ENCODE measurements at places on chromosomes 16 and 17. TPM values are rescaled to one million over a fixed set of nuclear protein-coding genes. Genes with fewer than 3 reads are reported as not detected.

GRCh38 chr17:419073-419735, 66.6 kb upstream of the RPH3AL start:
- no peaks in the 10 kb centered on the region for H3K36me3 ChIP-seq
- no peak overlapping the region for H3K27ac ChIP-seq
- H3K4me3 ChIP-seq: no peak overlapping the region
- no peak for DNase-seq
- no peaks in the 10 kb centered on the region for H3K27me3 ChIP-seq

DNA sequence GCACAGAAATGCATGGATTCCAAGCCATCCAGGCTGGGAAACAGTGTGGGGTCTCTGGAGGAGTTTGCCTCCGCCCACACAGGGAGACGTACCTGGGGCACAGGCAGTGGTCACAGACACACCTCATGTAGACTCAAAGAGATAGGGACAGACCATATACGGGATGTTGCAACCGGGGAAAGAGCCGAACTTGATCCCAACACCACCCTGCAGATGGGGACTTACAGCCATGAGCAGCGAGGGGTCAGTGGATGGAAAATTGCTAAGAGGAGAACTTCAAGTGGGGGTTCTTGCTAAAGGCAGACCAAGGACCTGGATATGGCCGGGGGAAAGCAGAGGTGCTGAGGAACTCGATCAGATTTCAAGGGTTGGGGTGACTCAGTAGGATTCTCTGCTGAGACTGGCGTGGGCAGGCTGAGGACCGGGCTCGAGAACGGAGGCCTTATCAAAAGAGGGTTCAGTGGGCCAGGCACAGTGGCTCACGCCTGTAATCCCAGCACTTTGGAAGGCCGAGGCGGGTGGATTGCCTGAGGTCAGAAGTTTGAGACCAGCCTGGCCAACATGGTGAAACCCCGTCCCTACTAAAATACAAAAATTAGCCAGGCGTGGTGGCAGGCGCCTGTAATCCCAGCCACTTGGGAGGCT, 12.0 kb upstream of the DNAH17 start:
- no peak overlapping the region for H3K4me3 ChIP-seq
- H3K27ac ChIP-seq: no peak overlapping the region
- no peaks in the 10 kb centered on the region for H3K27me3 ChIP-seq
- H3K36me3 ChIP-seq: no peaks in the 10 kb centered on the region
- no peaks in the 10 kb centered on the region for H3K4me1 ChIP-seq
- no peak for DNase-seq

DNA sequence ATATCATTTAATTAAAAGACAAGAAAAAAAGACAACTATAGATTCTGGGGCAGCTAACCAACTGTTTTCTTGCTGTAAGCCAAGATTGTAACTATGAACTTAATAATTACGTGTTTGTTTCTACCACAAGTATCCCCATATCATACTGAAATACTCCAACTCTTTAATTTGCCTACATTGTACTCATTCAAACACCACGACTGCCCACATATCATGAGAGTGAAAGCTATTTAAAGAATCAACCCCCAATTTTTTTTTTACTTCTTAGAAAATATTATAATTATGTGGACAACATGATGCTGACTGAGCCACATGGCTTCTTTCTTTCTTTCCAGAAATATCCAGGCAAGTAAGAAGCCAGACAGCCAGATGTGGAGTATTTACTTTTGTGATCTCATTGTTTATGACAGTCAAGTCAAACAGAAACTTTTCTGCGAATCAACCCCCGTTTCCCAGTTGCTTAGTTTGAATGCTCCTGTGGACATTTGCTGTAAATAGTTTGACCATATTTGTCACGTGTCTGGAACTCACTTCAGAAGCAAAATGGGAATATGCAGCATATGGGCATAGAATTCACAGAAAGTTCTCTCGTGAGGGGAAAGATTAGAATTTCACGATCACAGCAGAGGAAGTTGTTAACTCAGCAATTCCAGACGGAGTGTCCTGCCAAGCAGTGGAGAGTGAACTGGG, 126.8 kb upstream of the PSMD7 start:
- H3K27me3 ChIP-seq: no peaks in the 10 kb centered on the region
- DNase-seq: no peak
- peak overlapping the region; percentile 27 for H3K4me3 ChIP-seq
- H3K36me3 ChIP-seq: no peaks in the 10 kb centered on the region
- H3K4me1 ChIP-seq: no peaks in the 10 kb centered on the region

DNA sequence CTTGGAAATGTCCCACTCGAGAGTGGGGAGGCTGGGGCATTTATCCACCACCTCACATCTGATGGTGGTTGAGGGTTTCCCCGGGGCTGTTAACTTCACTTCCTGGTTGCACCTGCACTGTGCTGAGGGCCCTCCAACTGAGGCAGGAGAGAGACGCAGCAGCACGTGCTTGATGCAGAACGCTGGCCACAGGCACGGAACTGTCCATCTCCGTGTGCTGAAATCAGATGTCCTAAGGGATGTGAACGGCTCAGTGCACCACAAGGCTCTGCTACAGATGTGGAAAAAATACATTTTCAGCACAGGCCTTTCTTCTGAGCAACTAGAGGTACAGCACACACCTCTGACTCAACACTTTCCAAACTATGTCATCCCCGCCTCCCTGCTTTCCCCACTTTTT, 114.8 kb upstream of the C16orf82 start:
- H3K27ac ChIP-seq: no peak overlapping the region
- H3K4me1 ChIP-seq: no peaks in the 10 kb centered on the region
- no peaks in the 10 kb centered on the region for H3K27me3 ChIP-seq
- no peak for DNase-seq

- H3K4me3 ChIP-seq: no peak overlapping the region
- no peaks in the 10 kb centered on the region for H3K36me3 ChIP-seq
- H3K27me3 ChIP-seq: no peaks in the 10 kb centered on the region
- H3K27ac ChIP-seq: no peak overlapping the region
- no peak for DNase-seq
- no peaks in the 10 kb centered on the region for H3K4me1 ChIP-seq
Measured at GRCh38 chr16:54174750-54175149, 111.8 kb downstream of the IRX3 start.

GRCh38 chr17:41483531-41483930, 2.6 kb upstream of the KRT35 start:
- H3K4me1 ChIP-seq: no peaks in the 10 kb centered on the region
- no peaks in the 10 kb centered on the region for H3K27me3 ChIP-seq
- DNase-seq: no peak

- no peaks in the 10 kb centered on the region for H3K4me1 ChIP-seq
- H3K4me3 ChIP-seq: no peak overlapping the region
- no peaks in the 10 kb centered on the region for H3K36me3 ChIP-seq
- H3K27me3 ChIP-seq: no peaks in the 10 kb centered on the region
- DNase-seq: no peak
Measured at GRCh38 chr17:50837286-50837979, 2.0 kb downstream of the WFIKKN2 start.

DNA sequence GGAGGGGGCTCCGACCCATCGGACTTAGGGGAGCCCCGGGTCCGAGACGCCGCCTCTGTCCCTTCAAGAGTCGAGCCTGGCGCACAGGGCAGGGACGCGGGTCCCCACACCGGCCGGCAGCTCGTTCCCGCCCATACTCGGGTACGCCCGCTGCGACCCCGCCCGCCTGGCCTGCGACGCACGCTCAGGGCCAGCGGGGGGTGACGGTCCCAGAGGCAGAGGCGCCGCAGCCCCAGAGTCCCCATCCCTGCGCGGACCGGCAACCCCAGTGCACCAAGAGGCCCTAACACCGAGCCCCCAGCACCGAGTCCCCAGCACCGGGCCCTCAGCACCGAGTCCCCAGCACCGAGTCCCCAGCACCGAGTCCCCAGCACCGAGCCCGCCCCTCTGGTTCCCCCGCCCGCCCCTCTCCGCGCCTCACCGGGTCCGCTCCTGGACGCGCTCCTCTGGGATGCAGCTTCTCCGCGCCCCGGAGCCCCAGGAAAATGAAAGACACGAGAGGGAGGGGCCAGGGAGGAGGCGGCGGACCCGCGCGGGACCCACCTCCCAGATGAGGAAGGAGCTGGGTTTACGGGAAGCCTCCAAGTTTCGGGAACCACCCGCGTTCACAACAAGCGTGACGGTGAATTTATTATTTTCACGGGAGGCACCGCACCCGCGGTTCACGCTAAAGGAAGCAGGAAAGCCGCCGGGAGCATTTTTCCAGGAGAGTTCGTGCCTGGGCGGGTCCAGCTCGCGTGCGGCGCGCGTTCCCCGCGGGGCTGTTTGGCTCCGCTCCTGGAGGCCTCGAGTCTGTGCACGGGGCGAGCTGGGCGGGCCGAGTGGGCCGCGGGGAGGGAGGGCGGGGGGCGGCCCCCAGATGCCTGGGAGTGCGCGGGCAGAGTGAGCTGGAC, at the start of gene SECTM1:
SECTM1 (minus strand) TSS at position 488 of the 893 bp plus-strand sequence. CDS start 6,526 bp downstream, outside the sequence.
- peak within 1 kb of the TSS; percentile 54 for H3K4me3 ChIP-seq
- H3K27ac ChIP-seq: peak within 1 kb of the TSS; percentile 69
- DNase-seq: peak; percentile 68

DNA sequence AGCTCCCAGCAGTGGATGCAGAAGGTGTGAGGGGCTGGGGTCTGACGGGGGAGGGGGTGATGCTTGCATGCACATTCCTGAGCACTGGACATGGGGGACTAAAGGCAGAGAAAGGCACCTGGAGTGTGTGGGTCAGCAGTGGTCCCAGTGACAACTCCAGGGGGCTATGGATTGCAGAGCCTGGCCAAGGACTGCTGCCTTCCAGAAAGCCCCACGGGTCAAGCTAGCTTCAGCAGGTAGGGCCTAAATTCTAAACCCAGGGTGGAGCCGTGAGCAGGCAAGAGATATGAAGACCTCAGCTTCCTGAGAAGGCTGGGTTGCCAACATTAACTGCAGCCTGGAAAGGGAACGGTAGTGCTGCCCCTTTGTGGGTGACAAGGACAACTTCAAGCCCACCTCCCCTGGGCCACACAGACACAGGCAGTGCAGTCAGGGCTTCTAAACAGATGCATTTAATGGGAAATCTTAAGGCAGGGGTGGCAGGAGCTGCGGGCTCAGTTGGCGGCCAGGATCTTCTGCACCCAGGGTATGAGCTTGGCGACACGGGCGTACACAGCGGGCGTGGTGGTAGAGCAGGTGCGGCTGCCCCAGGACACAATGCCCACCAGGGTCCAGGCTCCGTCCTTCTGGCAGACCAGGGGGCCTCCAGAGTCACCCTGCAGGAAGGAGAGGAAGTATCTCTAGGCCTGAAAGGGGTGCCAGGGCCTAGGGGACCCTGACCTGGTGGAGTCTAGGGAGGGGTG, 3.1 kb downstream of the CTRB2 start:
- no peak overlapping the region for H3K4me3 ChIP-seq
- no peaks in the 10 kb centered on the region for H3K4me1 ChIP-seq
- H3K27ac ChIP-seq: no peak overlapping the region
- H3K27me3 ChIP-seq: no peaks in the 10 kb centered on the region

DNA sequence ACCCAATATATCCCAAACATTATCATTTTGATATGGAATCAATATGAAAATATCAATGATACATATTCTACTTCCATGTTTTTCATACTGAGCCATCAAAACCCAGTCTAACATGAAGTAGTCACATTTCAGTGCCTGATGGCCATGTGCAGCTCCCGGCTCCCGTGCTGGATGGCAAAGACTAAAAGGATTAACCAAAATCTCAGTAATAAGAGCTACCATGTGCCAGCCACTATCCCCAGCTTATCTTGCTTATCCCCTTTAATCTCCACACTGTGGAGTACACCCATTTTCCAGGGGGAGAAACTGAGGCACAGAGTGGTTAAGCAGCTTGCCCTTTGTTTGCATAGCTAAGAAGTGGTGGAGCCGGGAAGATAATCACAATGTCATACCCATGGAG, 9.2 kb downstream of the CD300LG start:
- DNase-seq: no peak
- H3K27me3 ChIP-seq: no peaks in the 10 kb centered on the region
- no peaks in the 10 kb centered on the region for H3K36me3 ChIP-seq
- H3K4me1 ChIP-seq: no peaks in the 10 kb centered on the region
- H3K4me3 ChIP-seq: no peak overlapping the region

GRCh38 chr16:79563921-79564320, 36.6 kb downstream of the MAF start:
- no peaks in the 10 kb centered on the region for H3K36me3 ChIP-seq
- DNase-seq: no peak
- H3K4me3 ChIP-seq: no peak overlapping the region
- no peaks in the 10 kb centered on the region for H3K4me1 ChIP-seq
- H3K27me3 ChIP-seq: no peaks in the 10 kb centered on the region

DNA sequence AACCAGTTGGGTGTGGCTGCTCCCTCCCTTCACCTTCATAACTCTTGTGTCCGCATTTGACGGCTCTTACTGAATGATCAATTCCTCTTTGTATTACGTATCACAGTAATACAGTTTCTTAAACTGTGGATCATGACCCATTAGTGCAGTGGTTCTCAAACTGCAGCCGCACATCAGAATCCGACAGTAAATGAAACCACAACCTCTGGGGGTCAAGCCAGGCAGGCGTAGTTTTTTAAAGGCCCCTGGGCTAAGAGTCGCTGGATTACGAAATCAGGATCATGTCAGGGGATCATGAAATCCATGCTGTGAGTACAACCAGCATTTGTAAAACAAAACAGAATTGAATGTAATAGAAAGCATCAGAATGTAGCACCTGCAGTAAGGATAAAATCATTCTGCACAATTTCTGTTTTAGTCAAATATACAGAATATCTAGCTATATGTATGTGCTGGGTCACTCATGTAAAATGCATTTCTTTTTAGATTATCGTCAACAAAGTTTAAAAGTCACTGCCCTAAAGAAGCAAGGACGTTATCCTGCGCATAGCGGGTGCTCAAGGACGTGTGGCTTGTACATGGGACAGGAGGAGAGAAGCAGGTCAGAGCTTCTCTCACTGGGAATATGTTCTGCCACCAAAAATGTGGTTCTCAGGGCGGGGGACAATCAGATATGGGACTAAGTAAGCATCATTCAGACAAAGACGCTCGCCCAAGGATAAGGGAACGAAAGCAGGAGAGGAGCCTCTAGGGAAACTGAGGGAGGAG, 113.1 kb downstream of the ZFHX3 start:
- DNase-seq: peak; percentile 67
- H3K27me3 ChIP-seq: no peaks in the 10 kb centered on the region
- H3K36me3 ChIP-seq: no peaks in the 10 kb centered on the region
- H3K27ac ChIP-seq: peak overlapping the region; percentile 44

DNA sequence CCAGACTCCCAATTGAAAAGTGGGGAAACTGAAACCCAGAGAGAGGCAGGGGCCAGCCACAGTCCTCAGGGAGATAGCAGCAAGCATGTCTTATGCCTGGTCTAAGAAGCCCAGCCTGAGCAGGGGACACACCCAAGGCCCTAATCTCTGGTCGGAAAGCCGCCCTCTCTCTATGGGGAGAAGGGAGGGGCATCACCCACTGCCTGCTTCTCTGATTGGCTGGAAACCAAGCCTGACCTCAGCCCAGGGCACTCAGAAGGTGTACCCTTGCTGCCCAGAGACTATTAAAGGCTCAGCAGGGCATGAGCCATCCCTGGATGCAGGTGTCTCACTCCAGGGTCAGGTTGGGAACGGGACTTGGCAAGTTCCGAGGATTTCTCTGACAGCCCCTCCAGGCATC, 5.7 kb upstream of the KRT13 start:
- H3K27me3 ChIP-seq: no peaks in the 10 kb centered on the region
- H3K4me3 ChIP-seq: no peak overlapping the region
- no peaks in the 10 kb centered on the region for H3K36me3 ChIP-seq

ALOX15B gene
- not detected for total RNA-seq

CTRB1 gene
- not detected for total RNA-seq

EXOC3L1 gene
- total RNA-seq: 0.29 TPM

IRX3 gene
- total RNA-seq: 5.5 TPM

ZNF213 gene
- 8.6 TPM for total RNA-seq
